ENCODE measurements at places on chromosomes 11 and 22. TPM values are rescaled to one million over a fixed set of nuclear protein-coding genes. Genes with fewer than 3 reads are reported as not detected.

DNA sequence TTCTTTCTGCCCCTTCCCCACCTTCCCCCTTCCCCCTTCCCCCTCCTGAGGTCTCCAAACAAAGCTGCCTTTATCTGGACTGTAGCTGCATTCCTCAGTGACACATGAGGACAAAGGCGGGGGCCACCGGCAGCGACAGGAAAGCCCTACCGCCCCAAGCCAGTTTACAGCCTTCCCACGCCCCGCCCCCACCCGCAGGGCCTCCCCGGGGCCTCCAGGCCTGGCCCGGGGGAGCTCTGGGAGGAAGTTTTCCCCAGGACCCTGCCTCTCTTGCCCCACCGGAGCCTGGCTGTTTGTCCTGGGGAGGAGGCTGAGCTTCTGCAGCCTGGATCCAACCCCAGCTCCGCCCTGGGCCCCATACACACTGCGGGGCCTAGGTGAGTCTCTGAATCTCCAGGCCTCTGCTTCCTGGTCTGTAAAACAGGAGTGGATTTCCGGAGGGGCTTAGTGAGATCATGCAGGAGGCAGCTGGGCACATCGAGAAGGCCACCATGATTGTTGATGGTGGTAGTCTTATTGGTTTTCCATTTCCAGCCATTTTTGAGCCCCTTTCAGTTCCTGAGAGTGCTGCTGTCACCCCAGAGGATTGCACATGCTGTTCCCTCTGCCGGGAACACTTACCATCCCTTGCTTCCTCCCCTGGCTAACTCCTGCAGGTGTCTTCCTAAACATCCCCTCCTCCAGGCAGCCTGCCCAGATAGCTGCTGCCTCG, 130.7 kb downstream of the MN1 start:
- no peak for DNase-seq

OTOG gene
- not detected for total RNA-seq

ACAD8 gene
- total RNA-seq: 24.9 TPM

DNA sequence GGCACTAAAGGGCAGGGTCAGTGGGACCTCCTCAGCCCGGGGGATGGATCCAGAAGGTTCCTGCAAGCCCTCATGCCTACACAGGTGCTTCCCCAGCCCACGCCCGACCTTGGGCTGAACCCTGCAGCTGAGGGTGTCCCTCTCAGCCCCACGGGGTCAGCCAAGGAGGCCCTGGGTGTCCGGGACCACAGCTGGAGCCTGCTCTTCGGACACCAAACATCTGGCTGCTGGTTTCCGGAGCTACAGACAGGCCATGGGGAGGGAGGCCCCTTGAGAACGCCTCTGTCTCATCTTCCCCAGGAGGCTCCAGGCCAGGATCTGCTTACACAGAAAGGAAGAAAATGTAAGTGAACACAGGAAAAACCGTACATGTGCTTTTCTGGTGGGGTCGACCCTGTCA, 355.7 kb downstream of the MN1 start:
- DNase-seq: peak; percentile 20

ABCG4 gene
- 0.55 TPM for total RNA-seq

- DNase-seq: no peak
These were observed 42.1 kb upstream of the SEZ6L start for GRCh38 chr22:26127126-26127525.

- DNase-seq: peak; percentile 32
These were observed 91.5 kb upstream of the BLID start for GRCh38 chr11:122207505-122207904.

CHRM1 gene
- not detected for total RNA-seq

VPREB3 gene
- not detected for total RNA-seq

GRCh38 chr11:23423104-23423503, 562.8 kb upstream of the CCDC179 start:
- no peak for DNase-seq

- no peak for DNase-seq
These were observed 102.6 kb downstream of the CSNK2A3 start for GRCh38 chr11:11250470-11250869.

DNA sequence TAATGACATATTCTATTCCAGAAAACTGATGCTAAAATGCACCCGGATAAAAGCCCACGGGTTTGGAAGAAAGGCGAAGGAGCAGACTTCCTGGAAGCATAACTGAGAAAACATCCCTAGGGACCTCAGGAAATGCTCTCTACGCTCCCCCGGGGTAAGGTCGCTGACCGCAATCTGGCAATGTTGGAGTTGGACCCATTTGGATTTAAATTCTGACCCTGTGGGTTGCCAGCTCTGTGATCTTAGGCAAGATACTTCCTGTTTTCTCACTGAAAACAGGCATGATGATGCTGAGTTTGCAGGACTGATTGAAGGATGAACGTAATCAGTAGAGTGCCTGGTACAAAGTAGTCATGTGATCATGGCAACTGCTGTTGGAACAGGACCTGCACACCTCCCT, 1054.0 kb downstream of the NTM start:
- no peak for DNase-seq

PGR gene
- 131 TPM for total RNA-seq

DNA sequence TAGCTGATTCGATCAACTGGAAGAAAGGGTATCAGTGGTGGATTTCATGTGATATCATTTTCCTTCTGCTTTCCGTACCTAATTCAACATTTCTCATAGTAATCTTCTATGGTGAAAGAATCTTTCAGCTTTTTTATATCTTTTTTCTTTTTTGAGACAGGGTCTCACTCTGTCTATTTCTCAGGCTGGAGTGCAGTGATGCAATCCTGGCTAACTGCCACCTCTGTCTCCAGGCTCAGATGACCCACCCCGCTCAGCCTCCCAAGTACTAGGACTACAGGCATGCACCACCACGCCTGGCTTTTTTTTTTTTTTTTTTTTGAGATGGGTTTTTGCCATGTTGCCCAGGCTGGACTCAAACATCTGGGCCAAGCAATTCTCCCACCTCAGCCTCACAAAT, 18.6 kb upstream of the CHORDC1 start:
- no peak for DNase-seq

Data from uterus (tissue), 4 donors.